ENCODE measurements at places on chromosomes 4 and X.

GRCh38 chr4:46389301-46389775 is 590 bp downstream of the GABRA2 start:
- DNase-seq: no peak

GRCh38 chrX:132615391-132616131 is 126.7 kb upstream of the MBNL3 start:
- DNase-seq: no peak

DNA sequence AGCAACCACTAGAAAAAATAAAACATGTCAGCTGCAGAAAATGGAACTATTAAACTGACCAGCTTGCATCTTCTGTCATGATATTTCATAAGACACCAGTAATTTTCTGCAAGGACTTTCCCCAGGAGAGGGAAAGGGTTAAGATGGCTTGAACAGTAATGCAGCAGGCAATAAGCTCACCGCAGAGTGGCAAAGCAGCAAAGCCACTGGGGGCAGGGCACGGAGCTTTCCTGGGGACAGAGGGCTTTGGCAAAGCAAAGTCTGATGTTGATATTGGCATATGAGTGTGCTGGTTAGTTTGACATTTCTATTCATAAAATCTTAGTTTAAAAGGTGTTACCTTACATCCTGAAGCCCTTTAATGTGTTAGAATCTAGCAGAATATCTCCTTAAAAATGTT is 55.1 kb upstream of the NAP1L5 start:
- DNase-seq: no peak

- no peak for DNase-seq
Observed at GRCh38 chr4:145047151-145047550, 50.8 kb downstream of the ANAPC10 start.

GRCh38 chr4:146132445-146132844 is 43.1 kb upstream of the LSM6 start:
- no peak for DNase-seq

- no peak for DNase-seq
Observed at GRCh38 chr4:23966725-23967124, 76.9 kb upstream of the PPARGC1A start.

- DNase-seq: no peak
Observed at GRCh38 chr4:76017056-76017686, 6.1 kb downstream of the CXCL10 start.

GRCh38 chrX:9088896-9089295 is 55.0 kb upstream of the FAM9B start:
- DNase-seq: no peak

DNA sequence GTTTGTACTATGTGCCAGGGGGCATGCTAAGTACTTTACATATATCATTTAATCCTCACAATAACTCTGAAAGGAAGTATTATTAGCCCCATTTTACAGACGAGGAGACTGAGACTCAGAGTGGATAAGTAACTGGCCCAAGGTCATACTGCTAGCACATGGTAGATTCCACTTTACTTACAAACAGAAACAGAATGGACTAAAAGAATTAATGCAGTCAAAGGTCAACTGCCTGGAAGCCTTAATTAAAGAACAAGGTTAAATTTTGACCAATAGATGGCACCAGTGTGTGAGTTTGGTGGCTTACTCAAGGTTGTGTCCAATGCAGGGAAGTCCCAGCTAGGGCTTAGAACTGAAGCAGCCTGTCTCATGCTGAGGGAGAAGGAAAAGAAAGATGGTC is 4.7 kb downstream of the RIPPLY1 start:
- DNase-seq: peak; percentile 24

DNA sequence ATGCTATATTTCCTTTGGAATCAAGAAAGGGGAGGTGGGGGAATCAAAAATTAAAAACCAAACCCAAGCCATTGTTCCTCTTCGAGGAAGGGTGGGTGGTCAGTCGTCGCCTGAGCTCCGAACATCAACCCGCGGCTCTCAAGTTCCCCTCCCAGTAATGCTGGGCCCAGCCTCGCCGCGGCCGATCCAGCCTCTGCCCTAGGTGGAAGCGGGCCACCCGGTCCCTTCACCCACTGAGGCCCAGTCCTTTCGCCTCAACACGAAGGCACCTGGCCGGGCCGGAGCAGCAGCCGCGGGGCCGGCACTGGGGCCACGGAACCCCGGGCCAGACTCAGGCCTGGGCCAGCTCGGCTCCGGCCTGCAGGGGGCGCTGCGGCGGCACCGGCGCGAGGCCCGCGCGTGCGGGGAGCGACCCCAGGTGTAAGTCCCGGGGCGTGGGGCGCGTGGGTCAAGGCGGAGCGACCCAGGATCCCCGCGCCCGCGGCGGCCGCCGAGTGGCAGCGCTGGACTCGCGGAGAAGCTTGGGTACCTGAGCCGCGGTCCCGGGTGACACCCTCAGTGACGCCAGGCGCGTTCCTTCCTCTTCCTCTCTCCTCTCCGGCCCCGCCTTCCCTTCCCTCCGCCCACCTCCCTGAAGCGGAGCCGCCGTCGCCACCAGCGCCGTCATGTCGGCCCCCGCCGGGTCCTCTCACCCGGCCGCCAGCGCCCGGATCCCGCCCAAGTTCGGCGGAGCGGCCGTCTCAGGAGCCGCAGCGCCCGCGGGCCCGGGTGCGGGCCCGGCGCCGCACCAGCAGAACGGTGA is at the start of gene SEC24B:
SEC24B (plus strand) TSS at position 611 of the 802 bp plus-strand sequence; CDS start at position 666, 55 bp downstream.
- peak; percentile 33 for DNase-seq

DNA sequence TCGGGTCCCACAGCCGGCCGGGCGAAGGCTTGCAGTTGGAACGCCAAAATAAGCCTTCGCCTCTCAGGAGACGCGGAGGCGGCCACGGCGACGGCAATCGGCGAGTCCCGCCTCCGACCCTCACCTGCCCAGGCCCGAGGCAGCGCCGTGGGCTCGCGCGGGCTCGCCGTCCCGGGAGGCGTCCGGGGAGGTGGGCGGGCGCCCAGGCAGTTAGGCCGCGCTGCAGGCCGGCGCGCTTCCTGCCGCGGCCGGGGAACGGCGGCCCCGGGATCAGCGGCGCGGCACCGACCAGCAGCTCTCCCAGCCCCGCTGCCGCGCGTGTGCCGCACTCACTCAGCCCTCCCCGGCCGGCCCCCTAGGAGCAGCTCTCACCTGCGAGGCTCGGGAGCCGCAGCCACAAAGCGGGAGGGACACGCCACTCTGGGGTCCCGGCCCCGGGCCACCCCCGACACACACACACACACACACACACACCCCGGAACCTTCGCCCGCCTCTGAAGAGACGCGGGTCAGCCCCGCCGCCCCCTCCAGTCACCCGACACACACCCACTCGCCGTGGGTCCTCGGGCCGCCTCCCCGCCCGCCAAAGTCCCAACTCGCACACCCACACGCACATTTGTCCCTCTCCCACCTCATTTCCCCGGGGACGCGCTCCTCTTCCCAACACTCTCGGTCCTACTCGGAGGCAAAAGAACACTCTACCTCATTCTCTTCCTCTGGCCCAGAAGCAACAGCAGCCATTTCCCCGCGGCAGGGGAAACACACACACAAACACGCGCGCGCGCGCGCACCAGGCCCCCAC is at the start of gene CNOT6L:
CNOT6L (minus strand) TSS at position 767 of the 802 bp plus-strand sequence; CDS start at position 707, 60 bp downstream.
- peak; percentile 29 for DNase-seq

GRCh38 chr4:135073389-135073788 is 871.8 kb upstream of the PABPC4L start:
- DNase-seq: no peak

DNA sequence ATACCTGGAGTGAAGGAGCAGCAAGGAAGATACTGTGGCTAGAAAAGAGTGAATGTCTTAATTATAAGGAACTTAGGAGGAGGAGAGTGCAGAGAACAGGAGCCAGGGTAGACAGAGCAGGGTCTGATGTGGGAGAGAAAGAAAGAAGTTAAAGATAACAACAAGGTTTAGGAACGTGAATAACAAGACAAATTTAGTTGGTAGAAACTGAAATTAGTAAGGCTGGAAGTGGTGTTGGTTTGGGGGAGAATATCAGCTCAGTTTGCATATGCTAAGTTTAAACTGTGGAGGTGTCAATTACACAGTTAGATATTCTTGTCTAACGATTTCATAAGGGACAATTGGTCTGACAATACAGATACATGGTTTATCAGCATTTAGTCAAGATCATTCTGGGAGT is 1123.7 kb upstream of the PABPC4L start:
- no peak for DNase-seq

DNA sequence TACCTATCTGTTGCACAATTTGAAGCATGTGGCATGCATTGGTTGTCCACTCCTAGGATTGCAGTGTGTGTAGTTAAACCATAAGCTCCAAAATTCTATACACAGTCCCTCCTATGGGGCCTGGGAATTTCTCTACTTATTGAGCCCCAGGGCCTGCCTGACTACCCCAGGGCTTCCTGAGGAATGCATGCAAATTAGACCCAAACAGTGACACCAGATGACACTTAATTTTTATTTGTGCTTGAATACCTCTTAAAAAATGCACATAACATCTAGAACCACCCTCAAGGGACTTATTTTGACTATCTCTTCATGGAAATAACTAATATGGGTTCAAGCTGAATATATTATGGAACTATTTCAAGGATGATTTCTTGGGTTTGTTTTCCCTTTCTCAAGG is 236.4 kb downstream of the PPP1R2C start:
- no peak for DNase-seq

GRCh38 chr4:53233114-53233795 is 132.6 kb downstream of the SCFD2 start:
- peak; percentile 0 for DNase-seq

- no peak for DNase-seq
Observed at GRCh38 chr4:90124276-90124675, 2.9 kb upstream of the CCSER1 start.

GRCh38 chrX:70500826-70501225 is 56.2 kb downstream of the DLG3 start:
- no peak for DNase-seq

DNA sequence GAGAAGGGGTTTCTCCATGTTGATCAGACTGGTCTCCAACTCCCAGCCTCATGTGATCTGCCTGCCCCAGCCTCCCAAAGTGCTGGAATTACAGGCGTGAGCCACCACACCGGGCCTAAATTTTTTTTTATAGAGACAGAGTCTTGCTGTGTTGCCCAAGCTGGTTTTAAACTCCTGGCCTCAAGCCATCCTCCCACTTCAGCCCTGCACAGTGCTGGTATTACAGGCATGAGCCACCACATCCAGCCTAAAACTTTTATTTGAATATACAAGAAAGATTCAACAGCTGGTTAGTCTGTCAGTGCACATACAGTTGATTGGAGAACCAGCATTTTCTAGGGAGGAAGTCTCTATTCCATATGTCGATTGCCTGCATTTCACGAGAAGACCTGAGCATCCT is 91.2 kb downstream of the LRP2BP start:
- DNase-seq: no peak

DNA sequence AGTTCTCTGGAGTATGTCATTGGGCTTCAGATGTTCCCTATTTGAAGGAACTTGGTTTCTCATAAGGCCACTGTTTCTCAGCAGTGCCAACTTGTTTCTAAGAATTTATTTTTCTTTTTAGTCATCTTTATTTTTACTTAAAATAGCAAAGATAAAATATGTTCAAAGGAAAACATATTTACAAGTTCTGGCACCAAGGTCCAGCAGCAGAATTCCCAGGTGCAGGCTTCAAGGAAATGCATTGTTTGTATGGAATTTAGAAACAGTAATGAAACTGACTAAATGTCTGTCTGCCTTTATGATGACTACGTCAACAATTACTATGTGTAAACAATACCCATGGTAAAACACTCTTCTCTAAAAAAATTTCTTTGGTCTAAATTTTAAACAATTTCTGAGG is 109.6 kb downstream of the IL15 start:
- no peak for DNase-seq

DNA sequence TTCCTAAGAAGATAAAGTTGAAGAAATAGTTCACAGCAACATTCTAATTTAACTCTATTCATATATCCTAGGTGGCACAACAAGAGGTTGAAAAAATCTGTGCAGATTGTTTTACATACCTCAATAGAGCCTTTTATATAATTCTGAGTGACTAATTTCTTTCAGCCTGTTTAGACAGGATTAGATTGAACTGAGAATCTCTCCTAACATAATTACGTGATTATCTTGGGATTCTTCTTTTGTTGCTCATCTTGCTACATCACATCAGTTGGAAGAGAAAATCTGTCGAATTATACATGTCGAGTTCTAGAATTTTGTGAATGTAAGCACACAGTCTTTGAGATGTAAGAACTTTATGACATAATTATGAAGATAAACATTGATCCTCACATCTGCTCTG is 1873.7 kb upstream of the IGFBP7 start:
- no peak for DNase-seq

DNA sequence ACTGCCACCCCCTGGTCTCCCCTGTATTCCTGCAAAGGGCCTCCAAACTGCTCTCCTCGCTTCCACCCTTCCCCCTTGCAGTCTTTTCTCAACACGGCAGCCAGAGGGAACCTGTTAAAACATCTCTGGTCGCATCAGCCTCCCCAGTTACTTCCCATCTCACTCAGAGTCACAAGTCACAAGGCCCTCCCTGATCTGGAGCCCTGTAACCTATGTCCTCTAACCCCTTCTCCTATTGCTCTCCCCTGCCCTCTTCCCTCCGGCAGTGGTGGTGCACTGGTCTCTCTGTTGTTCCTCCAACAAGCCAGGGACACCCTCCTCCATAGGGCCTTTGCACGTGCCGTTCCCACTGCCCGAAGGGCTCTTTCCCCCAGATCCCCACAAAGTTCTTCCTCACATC is 73.2 kb downstream of the SH3KBP1 start:
- no peak for DNase-seq
